ENCODE measurements at places on chromosomes 5 and 9.

GRCh38 chr9:92707530-92707929 lies 37.6 kb upstream of the IPPK start:
- no peak for DNase-seq

GRCh38 chr5:33850100-33850594 lies 41.6 kb downstream of the ADAMTS12 start:
- DNase-seq, result peak; percentile 46

- no peak for DNase-seq
These were observed 13.8 kb downstream of the HNRNPK start for GRCh38 chr9:83966209-83966582.

DNA sequence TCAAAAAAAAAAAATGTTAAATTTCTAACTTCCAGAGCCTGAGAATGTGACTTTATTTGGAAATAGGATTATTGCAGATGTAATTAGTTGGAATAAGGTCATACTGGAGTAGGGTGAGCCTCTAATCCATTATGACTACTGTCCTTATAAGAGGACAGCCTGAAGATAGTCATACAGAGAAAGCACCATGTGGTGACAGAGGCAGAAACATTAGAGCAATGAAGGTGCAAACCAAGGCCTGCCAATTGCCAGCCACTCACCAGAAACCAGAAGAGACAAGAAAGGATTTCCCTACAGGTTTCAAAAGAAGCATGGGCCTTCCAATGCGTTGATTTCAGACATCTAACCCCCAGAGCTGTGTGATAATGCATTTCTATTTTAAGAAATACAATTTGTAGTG lies 659.2 kb upstream of the CHD1 start:
- no peak for DNase-seq

DNA sequence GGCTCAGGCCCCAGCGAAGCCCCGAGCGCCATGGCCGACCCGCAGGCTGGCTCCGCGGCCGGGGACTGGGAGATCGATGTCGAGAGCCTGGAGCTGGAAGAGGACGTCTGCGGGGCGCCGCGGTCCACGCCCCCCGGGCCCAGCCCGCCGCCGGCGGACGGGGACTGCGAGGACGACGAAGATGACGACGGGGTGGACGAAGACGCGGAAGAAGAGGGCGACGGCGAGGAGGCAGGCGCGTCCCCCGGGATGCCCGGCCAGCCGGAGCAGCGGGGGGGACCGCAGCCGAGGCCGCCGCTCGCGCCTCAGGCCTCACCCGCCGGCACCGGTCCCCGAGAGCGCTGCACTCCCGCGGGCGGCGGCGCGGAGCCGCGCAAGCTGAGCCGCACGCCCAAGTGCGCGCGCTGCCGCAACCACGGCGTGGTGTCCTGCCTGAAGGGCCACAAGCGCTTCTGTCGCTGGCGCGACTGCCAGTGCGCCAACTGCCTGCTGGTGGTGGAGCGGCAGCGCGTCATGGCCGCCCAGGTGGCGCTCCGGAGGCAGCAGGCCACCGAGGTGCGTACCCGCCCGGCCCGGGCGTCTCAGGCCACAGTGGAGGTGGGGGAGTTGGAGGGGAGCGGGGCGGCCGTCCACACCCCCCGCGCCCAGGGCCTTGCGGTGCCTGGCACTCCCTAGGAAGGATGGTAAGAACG lies 1.6 kb downstream of the DMRT2 start:
- DNase-seq, result peak; percentile 58

DNA sequence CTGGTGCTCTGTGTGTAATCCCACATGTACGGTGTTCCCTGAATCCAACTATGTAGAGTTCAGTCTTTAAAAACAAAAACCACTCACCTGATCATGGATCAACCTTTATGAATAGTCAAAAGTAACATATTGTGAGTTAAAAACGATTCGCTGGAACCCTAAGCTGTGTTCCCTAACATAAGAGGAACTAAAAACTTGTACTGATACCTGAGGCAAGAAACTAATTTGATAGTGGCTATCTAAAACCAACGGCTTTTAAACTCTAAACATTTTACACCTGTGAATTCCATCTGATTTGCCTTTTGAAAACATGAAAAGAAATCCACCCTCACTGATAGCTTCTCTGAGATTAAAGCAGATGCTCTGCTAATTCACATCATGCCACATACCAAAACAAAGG lies 101.5 kb downstream of the DEPDC1B start:
- DNase-seq, result no peak

DNA sequence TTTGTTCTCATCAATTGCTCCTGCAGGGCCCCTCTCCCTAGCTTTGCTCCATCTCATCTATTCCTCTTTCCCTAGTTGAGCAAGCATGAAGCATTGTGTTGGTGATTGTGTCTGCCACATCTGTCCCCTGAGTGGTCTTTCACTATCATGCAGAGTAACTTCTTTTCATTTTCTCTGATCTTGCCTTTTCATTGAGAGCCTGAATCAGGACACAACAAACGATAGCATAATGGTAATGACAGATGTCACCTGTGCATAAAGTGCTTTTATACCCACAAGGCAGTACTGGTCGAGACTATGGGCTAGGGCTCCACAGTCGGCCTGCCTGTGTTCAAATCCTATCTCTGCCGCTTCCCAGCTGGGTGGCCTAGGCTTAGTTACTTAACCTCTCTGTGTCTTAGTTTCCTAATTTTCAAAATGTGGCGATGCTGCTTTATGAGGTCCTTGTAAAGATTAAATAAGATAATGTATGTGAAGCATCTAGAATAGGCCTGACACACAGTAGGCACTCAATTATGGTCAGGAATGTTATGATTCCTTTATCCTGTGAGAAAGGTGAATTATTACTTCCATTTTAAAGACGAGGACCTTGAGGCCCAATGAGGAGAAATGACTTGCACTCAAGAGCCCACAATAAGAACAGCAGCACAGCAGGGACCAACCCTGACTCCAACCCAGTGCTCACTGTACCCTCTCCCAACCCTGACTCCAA lies 137.1 kb upstream of the ZNF618 start:
- DNase-seq, result no peak

- DNase-seq, result no peak
These were observed 30.1 kb upstream of the MUSK start for GRCh38 chr9:110638381-110638954.

- DNase-seq, result no peak
These were observed 206.0 kb upstream of the PRR16 start for GRCh38 chr5:120258123-120258522.

GRCh38 chr5:115450741-115451140 lies 93.8 kb downstream of the FEM1C start:
- no peak for DNase-seq

- no peak for DNase-seq
These were observed 16.0 kb upstream of the ANGPTL2 start for GRCh38 chr9:127138444-127138843.

DNA sequence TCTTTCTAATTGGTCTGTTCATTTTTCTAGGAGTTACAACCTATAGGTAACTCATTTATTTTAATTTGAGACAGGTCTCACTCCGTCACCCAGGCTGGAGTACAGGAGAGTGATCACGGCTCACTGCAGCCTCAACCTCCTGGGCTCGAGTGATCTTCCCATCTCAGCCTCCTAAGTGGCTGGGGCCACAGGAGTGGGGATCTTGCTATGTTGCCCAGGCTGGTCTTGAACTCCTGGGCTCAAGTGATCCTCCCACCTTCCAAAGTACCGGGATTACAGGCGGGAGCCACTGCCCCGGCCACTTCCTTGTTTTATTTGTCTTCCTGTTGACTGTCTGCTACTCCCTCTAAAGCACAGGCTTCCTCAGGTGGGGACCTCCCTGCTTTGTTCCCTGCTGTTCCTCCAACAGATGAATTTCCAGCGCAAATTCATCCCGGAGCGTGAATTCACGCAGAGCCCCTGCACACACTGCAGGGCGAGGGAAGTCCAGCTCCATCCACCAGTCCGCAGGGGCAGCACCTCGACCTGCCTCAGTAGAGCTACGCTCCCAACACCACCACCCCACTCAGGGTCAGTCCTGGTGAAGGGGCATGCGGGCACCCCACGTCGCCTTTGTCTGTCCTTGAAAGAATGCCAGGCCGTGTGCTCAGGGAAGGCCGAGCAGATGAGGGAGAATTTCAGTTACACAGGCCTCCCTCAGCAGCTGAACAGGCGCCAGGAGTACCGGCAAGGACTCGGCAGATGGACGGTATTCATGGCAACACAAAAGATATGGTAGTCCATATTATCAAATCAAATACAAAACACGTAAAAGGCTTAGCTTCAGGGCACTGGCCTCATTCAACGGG lies 6.3 kb downstream of the QSOX2 start:
- no peak for DNase-seq

- no peak for DNase-seq
These were observed 7.4 kb downstream of the LHX2 start for GRCh38 chr9:124018730-124019697.
